ENCODE measurements at places on chromosomes 3 and 15.

- no peak for DNase-seq
Observed at GRCh38 chr15:25173241-25174028, 218.6 kb downstream of the SNRPN start.

GRCh38 chr15:37877851-37878741, 56.3 kb upstream of the TMCO5A start:
- no peak for DNase-seq

DNA sequence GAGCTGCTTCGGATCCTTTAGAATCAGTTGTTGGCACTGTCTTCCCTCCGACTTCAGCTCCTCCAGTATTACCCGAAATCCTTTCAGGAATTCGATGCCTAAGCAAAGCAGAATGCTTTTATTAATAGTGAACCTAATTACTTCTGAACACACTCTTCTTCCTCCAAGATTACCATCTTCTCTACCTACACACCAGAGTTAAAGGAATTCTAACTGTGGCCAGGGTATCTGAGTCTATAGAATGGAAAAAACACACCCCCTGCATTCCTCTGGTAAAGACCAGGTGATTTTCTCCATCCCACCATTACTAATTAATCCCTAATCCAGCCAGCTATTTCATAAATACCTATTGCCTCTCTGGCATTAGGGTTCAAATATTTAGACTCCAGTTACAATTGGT, 49.8 kb downstream of the SPATA12 start:
- DNase-seq = no peak

- no peak for DNase-seq
Observed at GRCh38 chr3:105915524-105915923, 46.7 kb upstream of the CBLB start.

GRCh38 chr3:99918715-99919114, 101.1 kb downstream of the CMSS1 start:
- no peak for DNase-seq

DNA sequence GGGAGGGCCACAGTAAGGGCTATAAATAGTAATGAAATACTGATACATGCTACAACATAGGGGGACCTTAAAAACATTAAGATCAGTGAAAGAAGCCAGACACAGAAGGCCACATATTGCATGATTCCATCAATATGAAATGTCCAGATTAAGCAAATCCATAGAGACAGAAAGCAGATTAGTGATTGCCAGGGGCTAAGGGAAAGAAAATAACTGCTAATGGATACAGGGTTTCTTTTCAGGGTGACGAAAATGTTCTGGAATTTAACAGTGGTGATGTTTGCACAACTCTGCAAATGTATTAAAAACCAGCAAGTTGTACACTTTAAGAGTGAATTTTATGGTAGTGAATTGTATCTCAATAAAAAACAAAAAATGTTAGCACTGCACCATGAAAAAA, 37.0 kb downstream of the PIK3R4 start:
- no peak for DNase-seq

DNA sequence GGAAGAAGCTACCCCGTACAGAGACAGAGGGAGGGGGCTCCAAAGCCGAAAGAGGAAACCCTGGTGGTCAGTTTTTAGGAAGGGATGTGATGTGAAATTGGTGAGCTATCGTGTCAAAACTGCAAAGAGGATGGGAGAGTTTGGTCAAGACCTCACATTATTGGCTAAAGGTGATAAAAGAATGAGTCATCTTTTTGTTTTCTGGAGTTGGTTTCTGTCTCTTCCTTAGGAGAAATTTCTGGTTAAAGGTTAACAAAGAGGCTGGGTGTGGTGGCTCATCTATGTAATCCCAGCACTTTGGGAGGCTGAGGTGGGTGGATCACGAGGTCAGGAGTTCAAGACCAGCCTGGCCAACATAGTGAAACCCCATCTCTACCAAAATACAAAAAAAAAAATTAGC, 217.8 kb upstream of the CBLB start:
- no peak for DNase-seq

DNA sequence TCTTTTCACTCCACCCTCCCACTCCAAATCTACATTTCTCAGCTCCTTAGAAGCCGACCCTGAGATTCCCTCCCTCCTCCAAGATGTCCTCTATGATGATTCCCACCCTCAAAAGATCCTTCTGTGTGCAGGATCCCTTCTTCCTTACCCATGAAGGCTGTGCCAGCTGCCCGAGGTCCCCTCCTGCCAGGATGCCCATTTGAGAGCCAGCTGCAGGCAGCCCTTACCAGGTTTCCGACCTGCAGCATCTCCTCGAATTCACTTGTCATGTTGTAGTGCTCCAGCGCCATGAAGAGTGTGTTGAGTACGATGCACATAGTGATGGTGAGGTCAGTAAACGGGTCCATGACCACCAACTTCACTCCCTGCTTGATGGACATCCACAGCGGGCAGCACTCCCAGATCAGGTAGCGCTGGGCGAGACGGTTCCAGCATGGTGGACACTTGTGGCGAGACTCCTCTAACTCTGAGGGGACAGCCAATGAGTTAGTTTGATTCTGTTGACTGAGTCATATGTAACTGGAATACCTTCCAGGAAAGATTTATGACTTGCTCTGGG, 51.9 kb downstream of the SCN5A start:
- no peak for DNase-seq

DNA sequence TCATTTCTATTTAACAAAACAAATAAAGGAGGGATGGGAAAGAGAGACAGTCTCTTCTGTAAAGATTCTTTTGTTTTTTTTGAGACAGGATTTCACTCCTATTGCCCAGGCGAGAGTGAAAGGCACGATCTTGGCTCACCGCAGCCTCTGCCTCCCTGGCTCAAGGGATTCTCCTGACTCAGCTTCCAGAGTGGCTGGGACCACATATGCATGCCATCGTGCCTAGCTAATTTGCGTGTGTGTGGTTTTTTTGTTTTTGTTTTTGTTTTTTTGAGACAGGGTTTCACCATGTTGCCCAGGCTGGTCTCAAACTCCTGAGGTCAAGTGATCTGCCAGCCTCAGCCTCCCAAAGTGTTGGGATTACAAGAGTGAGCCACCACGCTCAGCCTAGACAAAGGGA, 23.3 kb downstream of the STAG1 start:
- DNase-seq = no peak

- DNase-seq = no peak
Observed at GRCh38 chr3:151964743-151965142, 91.3 kb downstream of the SUCNR1 start.

DNA sequence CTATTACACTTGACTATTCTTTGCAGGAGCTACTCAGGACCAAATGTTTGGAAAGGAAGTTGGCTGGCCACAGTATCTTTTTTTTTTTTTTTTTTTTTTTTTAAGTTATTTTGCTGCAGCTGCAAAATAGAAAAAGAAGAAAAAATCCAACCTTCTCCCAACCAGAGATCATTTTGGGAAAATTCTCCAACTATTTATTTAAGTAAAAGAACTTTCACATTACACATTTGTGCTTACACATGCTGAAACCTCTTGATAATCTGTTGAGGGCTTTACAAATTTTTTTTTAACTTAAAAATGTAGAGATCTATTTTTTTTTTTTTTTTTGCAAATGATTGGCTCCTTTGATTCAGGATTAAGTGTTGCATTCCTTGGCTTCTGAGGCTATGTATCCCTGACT, 148.0 kb downstream of the POLR2M start:
- no peak for DNase-seq

DNA sequence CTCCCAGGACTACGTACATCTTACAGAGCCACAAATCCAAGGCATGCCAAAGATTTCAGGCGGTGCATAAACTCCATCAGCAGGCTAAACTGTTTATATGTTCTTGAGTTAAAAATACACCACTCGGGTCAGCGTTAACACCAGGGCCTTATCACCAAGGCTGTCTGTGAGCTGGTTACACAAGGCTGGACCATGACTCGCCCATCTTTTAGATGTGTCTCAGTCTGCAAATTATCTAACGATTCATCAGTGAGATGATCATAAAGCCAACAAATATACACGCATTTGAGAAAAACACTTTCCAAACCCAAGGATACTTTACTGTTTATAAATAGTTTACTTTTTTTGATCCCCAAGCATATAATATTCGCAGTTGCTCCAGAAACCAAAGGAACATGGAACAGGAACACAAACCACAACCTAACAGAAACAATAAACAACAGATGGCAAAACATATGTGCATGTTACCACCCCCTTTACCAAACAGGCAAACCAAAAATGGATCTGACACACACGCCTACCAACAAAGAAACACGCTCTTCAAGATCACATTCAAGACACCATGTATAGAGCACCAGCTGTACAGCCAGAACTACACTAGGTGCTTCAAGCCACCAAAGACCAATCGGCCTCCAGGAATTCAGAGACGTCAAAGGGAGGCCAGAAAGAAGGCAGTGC, 15.4 kb downstream of the LRIG1 start:
- no peak for DNase-seq

Data from NCI-H1092 (cell line).